Naive thymus-derived CD8-positive, alpha-beta T cell (primary cell): ENCODE measurements at places on chromosomes 13 and 19.

DNA sequence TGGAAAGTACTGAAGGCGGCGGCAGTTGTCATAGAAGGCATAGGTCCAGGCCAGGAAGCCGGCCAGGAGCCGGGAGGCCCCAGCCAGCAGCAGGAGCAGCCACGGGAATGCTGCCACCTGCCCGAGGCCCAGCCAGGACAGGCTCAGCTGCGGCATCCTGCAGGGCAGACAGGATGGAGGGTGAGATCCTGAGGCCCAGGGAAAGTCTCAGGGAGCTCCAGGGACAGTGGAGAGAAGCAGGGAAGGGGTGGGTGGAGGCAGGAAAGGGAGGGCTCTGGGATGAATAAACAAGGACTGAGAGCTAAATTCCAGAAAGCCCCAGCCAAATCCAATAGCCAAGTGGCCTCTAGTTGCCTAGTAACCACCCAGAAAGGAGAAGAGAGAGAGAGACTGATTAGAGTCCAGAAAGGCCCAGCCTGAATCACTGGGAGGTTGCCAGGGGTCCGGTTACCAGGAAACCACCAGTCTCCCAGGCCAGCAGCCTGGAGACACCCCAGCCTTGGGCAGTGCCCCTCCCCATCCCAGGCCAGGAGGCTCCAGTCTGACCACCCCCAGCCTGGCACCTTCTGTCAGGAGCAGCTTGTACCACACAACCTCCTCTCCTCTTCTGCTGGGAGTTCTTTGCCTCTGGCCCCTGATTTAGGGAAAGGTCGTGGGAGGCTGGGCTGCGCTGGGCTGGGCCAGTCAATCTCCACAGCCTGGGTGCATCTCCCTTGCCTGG is 7.5 kb upstream of the OR10H5 start:
- H3K36me3 ChIP-seq = peaks cover 4% of the 10 kb centered on the region
- peak overlapping the region; percentile 34 for H3K27ac ChIP-seq
- H3K4me1 ChIP-seq = peaks cover 9% of the 10 kb centered on the region
- no peak for DNase-seq
- H3K4me3 ChIP-seq = no peak overlapping the region

DNA sequence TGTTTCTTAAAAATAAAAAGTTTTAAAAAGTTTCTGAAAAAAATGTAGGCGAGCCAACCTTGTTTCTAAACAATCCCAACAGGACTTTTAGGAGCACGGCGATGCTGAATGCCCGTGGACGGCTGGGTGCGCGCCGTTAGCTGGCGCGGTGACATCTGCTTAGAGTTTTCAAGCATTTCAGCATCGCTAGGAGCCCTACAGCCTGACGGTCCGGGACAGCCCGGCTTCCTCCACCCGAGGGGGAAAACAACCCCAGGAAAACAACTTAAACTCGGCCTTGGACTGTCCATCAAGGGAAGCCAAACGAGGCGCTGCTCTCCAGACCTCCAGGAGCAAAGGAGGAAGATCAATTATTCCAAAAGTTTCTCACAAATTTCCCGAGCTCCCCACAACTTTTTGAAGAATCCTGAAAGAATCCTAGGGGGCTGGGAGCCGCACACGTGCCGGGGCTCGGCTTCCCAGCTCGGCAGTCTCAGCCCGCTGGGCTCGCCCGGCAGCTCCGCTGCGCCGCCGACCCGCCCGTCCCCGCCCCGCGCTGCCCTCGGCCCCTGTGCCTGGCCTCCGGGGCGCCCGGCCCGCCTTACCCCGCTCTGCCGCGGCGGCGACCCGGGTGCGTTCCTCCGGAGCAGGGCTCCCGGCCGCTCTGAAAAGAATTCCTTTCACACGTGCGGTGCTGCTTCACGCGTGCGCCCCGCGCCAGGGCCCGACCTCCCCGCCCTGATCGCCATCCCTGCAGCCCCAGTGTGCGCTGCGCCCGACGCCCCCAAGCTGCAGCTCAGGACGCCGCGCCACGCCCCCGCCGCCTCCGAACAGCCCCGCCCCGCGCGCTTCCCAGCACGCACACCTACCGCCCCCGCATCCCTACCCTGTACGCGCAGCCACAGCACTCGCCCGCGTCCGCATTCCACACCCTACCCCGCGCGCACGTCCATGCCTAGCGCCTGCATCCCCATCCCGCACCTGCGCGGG is at the start of gene GJA3:
GJA3 (minus strand) TSS at position 747 of the 969 bp plus-strand sequence. CDS start 17,764 bp downstream, outside the sequence.
- peak; percentile 65 for DNase-seq
- peak within 1 kb of the TSS; percentile 91 for H3K4me3 ChIP-seq
- H3K4me1 ChIP-seq = peaks cover 9% of the 10 kb centered on the region
- peaks cover under 1% of the 10 kb centered on the region for H3K27me3 ChIP-seq
- no peaks in the 10 kb centered on the region for H3K36me3 ChIP-seq
- peak within 1 kb of the TSS; percentile 81 for H3K27ac ChIP-seq

DNA sequence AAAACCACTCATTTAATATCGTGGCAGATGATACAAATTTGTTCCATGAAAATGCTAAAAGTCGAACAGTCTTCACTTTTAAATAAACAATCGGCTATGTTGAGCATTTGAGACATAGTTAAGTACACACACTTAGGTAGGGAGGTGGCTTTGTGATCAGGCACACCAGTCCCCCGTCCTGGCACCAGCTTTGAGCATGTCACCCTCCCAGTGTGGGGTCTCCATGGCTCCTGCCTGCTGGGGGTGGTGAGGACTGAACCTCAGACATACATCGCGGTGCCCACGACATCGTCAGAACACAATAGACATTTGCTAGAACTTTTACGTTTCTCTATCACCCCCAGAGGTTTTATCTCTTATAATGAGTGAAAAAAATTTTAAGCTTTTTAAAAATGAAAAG is 62.0 kb downstream of the RFX2 start:
- no peak overlapping the region for H3K27ac ChIP-seq
- peaks cover 6% of the 10 kb centered on the region for H3K36me3 ChIP-seq
- no peak overlapping the region for H3K4me3 ChIP-seq
- peaks cover 8% of the 10 kb centered on the region for H3K4me1 ChIP-seq

DNA sequence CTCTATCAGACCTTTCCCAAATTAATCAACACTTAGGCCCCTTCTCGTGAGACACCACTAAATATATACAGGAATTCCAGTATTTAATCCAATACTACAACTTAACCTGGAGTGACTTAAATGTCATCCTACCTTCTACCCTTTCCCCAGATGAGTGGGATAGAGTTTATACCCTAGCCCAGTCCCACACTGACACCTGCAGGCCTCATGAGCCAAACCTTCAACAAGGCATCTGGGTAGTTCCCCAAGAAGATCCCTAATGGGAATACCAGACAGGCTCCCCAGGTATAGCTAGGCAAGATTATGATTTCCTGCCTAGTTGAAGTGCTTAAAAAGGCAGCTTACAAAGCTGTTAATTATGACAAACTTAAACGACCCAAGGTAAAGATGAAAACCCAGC is 15.9 kb downstream of the ZNF83 start:
- peaks cover 23% of the 10 kb centered on the region for H3K36me3 ChIP-seq
- H3K27ac ChIP-seq = no peak overlapping the region
- no peak overlapping the region for H3K4me3 ChIP-seq
- H3K27me3 ChIP-seq = no peaks in the 10 kb centered on the region
- DNase-seq = no peak

GRCh38 chr19:56866538-56866937 is 26.0 kb upstream of the PEG3 start:
- H3K36me3 ChIP-seq = peaks cover 17% of the 10 kb centered on the region
- H3K27ac ChIP-seq = no peak overlapping the region
- no peak overlapping the region for H3K4me3 ChIP-seq
- no peak for DNase-seq
- no peaks in the 10 kb centered on the region for H3K4me1 ChIP-seq
- no peaks in the 10 kb centered on the region for H3K27me3 ChIP-seq

GRCh38 chr13:35866801-35867200 is 264.4 kb downstream of the DCLK1 start:
- H3K4me3 ChIP-seq = no peak overlapping the region
- H3K27me3 ChIP-seq = no peaks in the 10 kb centered on the region
- H3K36me3 ChIP-seq = no peaks in the 10 kb centered on the region
- DNase-seq = no peak
- no peaks in the 10 kb centered on the region for H3K4me1 ChIP-seq
- H3K27ac ChIP-seq = no peak overlapping the region

GRCh38 chr19:35643255-35644205 is 2.0 kb downstream of the ETV2 start:
- H3K27ac ChIP-seq = peak overlapping the region; percentile 85
- no peaks in the 10 kb centered on the region for H3K27me3 ChIP-seq
- no peaks in the 10 kb centered on the region for H3K36me3 ChIP-seq
- peak overlapping the region; percentile 91 for H3K4me3 ChIP-seq
- peaks cover 40% of the 10 kb centered on the region for H3K4me1 ChIP-seq
